Astrocyte of the spinal cord (primary cell): ENCODE measurements at places on chromosomes 4 and X.

DNA sequence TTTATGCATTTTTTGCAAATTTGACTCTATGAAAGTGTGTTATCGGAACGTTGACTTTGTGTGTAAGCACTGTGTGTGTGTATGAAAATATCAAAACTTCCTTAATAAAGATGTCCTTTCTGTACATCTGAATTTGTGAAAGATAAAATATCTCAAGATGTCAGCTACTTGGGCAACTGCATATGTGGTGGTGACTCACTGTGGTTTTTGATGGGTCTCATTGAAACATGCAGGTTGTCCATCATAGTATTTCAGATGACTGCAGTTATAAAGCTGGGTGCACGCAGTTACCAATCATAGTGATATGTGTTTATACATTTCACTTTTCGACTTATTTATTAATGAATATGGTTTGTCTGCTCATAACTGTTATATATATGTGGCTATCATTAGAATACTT, 19.7 kb upstream of the BBS12 start:
- DNase-seq: peak; percentile 12

DNA sequence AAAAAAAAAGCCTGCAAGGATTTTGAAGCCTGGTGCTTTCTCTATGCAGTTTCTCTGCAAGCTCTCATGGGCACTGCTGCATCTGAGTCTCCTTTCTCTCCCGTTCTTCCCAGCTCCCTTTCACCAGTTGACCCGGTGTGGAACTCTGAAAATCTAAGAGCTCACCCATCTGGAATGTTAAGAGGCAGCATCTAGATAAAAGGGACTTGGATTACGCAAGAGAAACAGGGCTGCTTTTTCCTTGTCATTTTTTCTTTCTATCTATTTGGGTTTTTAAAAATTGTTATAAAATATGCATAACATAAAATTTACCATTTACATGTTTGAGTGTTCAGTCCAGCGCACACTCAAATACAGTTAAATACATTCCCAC, 95.2 kb upstream of the RPS6KA3 start:
- DNase-seq: peak; percentile 41

DNA sequence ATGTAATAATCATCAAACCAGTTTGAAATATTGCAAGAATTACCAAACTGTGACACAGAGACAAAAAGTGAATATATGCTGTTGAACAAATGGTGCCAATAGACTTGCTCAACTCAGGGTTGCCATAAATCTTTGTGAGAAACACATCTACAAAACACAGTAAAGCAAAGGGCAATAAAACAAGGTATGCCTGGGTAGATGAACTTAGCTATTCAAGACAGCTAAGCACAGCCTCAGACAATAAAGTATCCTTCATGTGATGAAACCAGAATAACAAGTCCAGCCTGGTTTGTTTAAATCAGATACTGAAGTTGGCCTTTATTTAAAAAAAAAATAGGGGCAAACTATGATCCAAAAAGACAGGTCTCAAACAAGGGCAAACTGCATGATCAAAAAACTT, 19.2 kb downstream of the LAMTOR3 start:
- DNase-seq: no peak

DNA sequence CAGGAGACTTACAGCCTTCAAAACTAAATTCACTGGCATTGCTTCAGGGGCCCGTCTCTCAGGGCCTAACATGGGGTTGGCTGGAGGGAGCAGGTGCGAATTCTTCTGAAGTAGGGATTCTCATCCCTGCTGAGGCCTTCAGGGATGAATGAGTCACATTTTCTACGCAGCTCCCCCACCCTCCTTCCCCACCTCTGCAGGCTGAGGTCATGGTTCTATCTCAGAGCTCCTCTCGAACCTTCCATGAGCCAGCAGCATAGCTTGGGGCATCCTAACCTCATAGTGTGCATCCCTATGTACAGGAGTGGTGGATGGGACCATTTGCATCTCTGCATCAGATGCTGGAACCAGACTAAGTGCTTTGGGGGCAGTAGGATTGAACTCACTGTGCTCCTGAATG, 309.2 kb downstream of the EVC2 start:
- DNase-seq: no peak
